WTC11 (cell line): ENCODE measurements at places on chromosomes 11 and 22.

DNA sequence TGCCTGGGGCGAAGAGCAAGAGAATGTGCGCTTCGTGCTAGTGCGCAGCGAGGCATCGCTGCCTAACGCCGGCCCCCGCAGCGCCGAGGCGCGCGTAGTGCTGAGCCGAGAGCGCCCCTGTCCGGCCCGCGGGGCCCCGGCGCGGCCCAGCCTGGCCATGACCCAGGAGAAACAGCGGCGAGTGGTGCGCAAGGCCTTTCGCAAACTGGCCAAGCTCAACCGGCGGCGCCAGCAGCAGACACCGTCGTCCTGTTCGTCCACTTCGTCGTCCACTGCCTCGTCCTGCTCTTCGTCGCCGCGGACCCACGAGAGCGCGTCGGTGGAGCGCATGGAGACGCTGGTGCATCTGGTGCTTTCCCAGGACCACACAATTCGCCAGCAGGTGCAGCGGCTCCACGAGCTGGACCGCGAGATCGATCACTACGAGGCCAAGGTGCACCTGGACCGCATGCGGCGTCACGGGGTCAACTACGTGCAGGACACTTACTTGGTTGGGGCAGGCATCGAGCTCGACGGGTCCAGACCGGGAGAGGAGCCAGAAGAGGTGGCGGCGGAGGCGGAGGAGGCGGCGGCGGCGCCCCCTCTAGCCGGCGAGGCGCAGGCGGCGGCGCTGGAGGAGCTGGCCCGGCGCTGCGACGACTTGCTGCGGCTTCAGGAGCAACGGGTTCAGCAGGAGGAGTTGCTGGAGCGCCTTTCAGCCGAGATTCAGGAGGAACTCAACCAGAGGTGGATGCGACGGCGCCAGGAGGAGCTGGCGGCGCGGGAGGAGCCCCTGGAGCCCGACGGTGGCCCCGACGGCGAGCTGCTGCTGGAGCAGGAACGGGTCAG lies 1.0 kb downstream of the RASSF10 start:
- peak; percentile 62 for DNase-seq

DNA sequence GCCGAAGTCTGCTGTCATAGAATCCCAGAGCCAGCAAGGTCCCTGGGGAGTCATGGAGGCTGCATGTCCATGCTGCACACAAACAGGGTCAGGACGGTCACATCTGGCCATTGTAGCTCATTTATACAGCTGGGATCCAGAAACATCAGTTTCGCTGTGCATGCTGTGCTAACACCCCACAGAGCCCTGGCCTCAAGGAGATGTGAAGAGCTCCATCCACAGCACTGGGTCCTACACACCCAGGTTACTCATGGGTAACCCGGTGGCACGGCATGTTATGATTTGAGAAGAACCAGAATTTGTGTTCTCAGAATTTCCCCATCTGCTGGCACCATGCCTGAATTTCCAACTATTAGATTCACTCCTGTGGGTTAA lies 146.3 kb upstream of the ARHGAP20 start:
- DNase-seq = no peak

GRCh38 chr11:38323961-38324761 lies 1726.1 kb upstream of the RAG2 start:
- DNase-seq = no peak

DNA sequence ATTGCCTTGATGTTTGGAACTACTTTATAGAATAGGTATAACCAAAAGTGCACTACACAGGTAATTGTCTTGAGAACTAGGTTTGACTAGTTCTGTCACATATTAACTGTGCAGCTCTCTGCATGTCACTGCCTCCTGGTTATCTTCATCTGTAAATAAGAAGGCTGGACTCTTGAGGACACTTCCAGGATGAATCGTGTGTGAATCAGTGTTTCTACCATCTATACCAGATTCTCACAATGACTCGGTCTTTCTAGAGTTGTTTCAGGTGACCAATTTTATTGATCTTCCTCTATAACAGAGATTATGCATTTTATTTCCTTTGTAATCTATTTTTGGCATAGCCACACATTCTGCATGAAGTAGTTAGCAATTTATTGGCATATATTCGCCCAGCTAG lies 1181.0 kb upstream of the TENM4 start:
- DNase-seq = no peak

DNA sequence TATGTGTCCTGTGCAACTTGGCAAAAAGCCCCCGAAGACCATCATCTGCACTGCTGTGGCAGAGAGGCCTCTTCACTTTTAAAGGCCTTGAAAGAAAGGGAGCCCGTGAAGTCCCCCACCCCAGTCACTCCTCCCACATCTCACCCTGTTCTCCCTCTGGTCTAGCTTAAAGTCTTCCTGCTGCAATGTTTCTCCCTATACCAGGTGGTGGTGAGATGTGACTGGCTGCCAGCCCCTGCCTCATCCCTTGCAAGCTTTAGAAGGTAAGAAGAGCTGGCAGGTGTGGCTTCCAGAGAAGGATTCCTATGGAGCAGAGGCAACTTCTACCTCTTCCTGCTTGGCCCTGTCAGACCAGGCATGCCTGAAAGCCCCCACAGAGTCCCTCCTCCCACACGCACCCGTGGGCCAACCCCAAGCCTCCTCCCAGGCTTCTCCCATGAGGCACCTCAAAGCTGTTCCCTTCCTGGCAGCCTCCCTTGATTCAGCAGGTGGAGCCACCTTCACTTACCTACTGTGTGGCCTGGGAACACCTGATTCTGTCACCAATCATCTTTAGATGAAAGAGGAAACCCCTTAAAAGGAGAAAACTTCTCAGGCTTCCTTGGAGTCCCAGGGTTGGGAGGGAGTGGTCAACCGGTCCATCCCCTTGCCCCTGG lies 4.0 kb upstream of the TRIM29 start:
- no peak for DNase-seq

DNA sequence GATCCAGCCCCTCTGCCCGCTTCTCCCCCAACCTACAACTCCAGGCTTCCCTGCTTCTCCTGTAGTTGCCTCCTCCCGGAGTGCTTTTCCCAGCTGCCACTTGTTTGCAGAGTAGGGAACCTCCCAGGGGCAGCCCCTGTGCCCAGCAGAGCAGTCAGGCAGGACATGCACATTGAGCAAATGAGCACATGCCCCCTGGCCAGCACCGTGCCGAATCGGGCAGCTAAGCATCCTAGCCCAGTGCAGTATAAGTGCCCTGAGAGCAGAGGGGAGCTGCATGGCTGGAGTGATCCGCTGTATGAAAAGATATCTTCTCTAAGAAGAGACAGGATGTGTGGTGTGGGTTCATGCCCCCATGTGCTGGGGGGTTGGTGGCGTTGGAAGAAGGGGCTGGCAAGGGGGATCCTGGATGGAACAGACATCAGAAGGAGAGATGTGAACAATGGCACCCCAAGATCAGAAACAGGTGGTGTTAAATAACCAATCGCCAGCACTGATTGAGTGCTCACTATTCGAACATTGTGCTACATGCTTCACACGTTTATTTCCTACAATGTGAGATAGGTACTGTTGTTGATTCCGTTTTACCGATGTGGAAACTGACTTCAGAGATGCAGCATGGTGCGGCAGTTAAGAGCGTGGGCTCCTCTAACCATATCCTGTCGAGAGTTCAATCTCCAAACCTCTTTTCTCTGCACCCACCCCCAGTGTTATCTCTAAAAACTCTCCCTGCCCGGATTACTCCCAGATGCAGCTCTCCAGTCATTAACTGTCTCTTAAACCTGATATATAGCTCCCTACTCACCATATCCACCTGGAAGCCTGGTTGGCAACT lies 1.2 kb downstream of the AIP start:
- no peak for DNase-seq

DNA sequence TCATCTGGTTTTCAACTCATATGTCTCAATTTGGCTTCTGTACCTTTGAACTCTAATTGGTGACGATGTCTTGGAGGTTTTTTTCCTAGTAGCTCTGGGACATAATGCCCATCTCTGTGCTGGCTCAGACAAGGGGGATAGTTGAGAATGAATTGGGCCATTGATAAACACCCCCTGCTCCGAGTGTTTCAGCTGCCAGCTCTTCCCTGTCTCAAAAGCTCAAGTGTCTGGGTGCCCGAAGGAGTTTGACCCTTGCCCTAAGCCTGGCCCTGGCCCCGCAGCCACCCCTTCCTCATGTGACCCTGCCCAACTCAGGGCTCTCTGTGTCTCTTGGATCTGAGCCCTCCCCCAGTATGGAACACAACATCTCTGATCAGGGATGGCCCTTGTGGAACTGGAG lies 3.0 kb downstream of the INSC start:
- no peak for DNase-seq

DNA sequence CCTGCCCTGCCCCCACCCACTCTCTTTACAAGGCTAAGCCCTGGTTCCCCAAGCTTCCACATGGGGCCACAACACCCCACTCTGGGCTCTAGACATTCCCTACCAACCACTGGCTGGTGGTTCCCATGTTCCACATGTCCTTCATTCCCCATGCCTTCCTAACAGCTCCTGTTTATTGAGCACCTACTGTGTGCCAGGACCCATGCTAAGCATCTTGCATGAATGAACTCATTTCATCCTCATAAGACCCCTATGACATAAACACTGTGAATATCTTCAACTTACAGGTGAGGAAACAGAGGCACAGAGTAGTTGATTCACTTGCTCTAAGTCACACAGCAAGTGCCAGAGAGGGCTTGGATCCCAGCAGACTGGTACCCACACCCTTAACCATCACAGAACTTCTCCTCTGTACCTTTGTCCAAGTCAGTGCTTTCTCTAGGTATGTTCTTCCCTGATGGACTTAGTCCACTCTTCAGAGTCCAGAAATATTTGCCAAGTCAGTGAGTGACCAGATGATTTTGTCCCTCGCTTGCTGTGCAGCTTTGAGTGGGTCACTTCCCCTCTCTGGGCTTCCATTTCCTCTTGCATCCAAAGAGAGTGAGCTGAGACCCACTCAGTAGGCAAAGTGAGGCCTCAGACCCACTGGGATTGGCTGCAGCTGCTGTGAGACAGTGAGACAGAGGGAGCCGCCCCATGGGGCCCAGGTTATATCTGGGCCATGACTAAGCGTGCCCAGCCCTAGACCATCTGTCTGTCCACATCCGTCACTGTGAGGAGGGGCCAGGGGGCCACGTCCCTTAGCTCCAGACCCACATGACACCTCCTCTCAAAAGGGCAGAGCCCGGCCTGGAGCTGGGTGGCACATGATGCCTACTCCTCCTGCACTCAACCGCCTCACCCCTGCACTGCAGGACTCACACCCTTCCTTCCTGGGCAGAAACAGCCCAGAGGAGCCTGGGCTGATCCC lies 132.4 kb downstream of the MN1 start:
- DNase-seq = no peak

DNA sequence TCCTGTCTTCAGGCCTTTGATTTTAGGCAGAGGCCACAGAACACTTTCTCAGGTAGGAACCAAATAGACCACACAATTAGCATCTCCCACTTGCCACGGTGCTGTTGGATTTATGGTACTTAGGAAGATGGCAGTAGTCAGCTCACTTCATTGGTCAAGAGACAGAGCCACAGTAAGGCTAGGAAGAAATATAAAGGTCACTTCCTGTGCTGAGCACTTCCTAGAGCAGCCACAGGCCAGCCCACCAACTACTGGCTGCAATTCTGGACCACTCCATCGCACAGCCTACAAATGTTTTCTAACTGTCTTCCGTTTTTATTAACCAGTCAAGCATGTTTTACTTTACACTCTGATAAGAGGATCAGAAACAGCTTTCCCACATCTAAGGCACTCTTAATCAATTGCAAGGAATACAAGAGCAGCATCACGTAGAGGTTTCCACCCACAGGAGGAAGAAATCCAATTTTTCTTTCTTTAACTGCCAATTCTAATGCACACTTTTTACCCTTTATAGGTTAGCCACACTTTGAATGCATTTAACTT lies 54.7 kb downstream of the ABTB2 start:
- DNase-seq = no peak

GRCh38 chr22:49455595-49455994 lies 372.1 kb downstream of the BRD1 start:
- DNase-seq = no peak

DNA sequence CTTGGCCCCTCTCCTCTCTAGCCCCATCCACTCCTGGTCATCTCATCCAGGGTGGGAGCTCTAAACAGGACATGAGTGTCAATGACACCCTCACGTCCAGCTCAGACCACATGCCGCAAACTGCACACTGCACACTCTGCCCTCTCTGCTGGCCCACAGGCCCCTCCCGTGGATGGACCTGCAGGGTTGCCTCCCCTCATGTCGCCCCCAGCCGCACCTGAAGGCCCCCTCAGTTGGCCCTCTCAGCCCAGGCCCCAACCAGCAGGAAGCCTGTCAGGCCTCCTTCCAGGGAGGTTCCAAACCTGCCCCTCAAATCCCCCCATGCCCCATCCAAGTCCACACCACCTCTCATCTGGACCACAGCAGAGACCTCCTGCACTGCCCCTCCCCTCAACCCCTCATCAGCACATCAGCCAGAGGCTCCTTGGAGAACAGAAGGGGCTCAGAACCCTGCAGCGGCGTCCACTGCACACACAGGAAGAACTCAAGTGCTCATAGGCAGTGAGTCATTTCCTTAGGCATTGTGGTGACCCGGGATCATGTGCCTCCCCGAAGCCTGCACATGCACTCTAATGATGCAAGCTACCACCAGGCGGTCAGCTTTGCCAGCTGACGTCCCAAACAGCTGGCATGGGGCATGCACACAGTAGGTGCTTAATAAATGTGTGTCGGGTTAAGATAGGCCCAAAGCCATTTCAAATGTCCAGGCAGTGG lies 12.9 kb upstream of the CDKN1C start:
- DNase-seq = no peak

DNA sequence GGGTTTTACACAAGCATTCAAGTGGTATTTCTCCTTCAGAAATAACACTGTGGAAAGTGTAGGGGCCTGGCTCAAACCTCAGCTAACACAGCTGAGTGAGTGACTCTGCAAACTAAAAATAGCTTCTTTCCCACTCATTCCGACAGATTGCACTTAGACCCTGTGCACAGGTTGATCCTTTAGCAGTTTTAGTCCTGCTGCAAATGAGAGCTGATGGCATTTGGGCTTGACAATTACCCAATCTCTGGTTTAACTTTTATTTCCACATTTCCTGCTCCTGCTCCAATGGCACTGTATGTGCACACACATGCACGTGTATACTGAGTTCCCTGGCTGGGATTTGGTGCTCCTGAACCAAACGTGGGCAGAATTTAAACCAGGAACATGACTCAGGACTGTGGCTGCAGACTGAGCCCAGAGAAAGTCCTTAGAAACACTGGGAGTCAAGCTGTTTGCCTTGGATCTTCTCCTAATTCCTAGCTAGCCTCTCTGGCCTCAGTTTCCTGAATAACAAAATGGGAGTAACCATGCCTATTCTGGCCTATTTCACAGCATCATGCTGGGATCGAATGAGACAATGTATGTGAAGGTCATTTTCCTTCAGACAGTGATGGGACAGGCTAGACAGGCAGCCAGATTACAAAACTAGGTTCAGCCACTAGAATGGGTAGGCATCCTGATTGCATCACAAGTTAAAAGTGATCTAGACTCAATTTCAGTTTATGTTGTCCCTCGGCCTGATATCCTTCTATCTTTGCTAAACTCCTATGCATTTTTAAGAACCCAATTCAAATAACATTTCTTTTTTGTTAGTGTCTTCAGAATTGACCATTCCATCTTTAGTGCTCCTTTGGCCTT lies 58.2 kb downstream of the SERGEF start:
- DNase-seq = no peak

DNA sequence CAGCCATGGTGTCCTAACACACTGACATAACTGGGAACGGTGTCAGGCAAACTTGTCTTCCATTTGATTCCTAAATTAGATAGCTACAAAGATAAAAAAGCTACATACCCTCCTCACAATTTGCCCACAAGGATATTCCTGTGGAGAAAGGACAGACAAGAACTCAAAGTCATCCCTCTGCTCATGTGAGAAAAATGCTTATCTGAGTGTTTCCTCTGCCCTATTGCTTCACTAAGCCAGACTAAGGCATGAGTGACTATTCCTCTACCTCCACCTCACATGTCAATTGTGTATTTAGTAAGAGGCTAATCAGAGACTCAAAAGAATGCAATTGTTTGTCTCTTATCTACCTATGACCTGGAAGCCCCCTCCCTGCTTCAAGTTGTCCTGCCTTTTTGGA lies 247.7 kb downstream of the DDX10 start:
- DNase-seq = no peak
